ENCODE measurements at places on chromosomes 11 and 22.

GRCh38 chr11:36215693-36216060, 73.5 kb downstream of the COMMD9 start:
- ATAC-seq = no peak

GRCh38 chr11:123251657-123252344, 56.8 kb upstream of the CLMP start:
- no peak for ATAC-seq

DNA sequence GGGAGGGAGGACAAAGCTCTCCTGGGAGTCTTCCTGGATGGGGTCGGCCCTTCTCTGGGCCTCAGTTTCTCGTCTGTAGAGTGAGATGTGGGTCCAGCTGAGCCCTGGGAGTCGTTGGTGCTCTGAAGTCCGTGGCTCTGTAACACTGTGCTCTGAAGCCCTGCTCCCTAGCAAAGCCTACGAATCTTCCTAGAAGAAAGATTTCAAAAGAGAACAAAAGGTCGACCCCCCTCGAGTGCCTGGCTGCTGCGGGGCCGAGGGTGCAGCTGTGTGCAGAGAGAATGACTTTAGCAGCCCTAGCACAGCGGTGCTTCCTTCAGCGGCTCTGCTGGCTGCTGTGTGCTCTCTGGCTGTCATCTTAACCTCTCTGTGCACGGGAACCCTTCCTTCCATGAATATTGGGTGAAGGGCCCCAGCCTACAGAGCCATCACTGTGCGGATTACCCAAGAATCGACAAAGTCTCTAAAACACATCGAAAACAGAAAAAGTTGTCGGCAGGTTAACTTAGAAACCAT, 10.7 kb downstream of the ANO1 start:
- ATAC-seq = no peak

- no peak for ATAC-seq
These were observed 30.7 kb upstream of the CLDN5 start for GRCh38 chr22:19554834-19555404.

- no peak for ATAC-seq
These were observed 4.4 kb downstream of the CST6 start for GRCh38 chr11:66015936-66016792.

- no peak for ATAC-seq
These were observed 500.6 kb downstream of the ETS1 start for GRCh38 chr11:128086794-128087193.
